ENCODE measurements at places on chromosomes 13 and 19.

DNA sequence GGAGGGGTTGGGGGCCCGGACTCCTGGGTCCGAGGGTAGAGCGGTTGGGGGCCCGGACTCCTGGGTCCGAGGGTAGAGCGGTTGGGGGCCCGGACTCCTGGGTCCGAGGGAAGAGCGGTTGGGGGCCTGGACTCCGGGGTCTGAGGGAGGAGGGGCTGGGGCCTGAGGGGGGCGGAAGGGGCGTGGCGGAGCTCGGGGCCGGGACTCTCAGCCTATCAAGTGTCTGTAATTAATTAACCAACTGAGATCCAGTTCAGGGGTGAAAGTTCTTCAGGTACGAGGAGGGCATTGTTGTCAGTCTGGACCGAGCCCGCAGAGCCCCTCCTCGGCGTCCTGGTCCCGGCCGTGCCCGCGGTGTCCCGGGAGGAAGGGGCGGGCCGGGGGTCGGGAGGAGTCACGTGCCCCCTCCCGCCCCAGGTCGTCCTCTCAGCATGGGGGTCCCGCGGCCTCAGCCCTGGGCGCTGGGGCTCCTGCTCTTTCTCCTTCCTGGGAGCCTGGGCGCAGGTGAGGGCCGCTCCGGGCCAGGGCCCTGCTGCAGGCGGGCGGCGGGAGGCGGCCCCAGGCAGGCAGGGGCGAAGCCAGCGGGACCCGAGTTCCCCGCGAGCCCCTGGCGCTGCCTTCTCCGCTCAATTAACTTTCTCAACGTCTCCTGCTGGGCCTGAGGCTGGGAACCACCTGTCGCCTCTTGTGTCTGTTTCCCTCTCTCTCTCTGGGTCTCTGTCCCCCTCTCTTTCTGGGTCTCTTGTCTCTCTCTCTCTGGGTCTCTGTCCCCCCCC, 697 bp downstream of the FCGRT start:
- no peak for DNase-seq

GRCh38 chr19:46745521-46746280, at the start of gene FKRP:
TSS of gene FKRP (plus strand) at chr19:46746057. CDS start at chr19:46755451, 9,394 bp downstream.
- no peak for DNase-seq

GRCh38 chr13:100674572-100674871, at the start of gene TMTC4:
TSS of gene TMTC4 (minus strand) at chr13:100674795. CDS start at chr13:100670362, 4,433 bp downstream.
- DNase-seq = no peak

DNA sequence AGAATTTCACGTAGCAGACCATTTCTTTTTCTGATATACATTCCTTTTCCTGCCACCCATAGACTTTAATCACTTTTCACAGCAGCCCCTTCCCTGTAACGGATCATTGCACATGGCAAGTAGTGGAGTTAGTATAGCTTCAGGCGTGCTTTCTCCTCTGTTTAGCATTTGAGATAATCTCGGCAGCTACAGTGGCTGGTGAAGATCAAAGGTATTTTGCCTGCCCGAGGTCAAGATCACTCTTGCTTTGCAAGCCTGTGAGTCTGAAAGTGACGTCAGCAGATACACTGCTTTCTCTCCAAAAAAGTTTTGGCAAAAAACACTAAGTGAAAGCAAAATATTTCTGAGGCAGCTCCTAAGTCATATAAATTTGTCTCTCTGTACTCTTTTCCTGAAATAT, 260.0 kb downstream of the NDFIP2 start:
- no peak for DNase-seq

DNA sequence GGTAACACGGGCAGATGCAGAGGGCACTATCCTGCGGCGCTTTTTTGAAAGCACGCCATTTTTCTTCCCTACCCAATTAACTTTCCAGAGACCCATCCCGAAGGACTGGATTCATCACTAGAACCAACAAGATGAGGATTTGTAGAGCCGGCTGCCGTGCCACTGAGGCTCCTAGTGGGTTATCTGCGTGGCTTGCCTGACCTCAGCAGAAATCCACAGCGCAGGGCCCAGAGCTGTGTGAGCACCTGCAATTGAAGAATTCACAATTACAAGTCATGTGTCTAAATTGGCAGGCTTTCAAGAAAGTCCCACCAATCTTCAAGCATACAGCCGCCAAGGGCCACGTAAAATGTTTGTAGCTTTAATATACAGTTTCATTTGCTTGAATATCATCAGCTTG, 75.5 kb downstream of the ALOX5AP start:
- DNase-seq = no peak

DNA sequence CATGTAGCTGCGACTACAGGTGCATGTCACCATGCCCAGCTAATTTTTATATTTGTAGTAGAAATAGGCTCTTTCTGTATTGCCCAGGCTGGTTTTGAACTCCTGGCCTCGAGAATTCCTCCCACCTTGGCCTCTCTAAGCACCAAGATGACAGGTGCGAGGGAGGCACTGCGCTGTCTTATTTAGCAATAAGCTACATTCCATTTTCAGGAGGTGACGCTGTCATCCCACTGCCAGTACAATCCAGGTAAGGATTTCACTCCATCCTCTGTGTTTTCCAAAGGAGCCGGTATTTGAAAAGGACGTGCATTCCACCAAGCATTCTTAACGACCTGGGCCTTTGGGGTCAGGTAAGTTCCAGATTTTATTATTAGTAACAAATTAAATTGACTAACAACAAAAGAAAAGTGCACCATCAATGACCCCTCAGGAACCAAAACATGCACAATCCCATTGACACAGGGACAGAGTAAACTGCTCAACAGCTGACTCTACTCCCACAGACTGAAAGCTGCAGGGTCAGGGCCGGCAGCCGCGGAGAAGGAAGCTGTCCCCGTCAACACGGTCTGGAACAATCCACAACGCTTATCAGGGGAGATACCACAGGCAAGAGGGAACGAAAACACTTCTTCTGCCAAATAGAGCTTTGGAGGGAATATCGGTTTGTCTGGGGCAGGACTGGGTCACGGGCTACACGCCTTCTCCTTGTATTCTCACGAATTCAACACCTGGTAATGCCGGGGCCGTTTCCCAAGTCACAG, 82.8 kb downstream of the INSR start:
- DNase-seq = no peak

GRCh38 chr13:63680704-63681103, 2265.1 kb upstream of the PCDH20 start:
- DNase-seq = no peak

DNA sequence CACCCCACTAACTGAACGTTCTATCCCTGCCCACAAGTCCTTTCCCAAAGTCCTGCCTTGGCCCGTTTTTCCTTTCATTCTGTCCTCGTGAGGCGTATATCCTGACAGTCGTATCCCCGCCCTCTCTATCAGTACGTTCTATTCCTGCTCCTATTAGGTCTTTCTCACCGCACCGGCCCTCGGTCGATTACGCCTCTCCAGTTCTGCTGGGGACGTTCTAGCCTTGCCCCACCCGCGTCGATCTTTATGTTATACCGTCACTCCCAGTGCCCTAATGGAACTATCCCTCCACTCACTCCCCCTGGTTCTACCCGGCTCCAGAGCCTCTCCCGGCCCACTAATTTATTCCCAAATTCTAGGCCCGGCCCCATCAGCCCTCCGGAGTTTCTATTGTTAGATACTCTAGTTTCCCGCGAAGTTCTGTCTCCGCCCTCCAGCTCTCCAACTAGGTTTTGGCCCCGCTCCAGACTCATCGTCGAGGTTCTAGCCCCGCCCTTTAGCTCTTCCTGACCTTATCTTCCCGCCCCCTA, 2.0 kb downstream of the PLAUR start:
- peak; percentile 89 for DNase-seq

GRCh38 chr19:53254411-53255341, at the start of gene ZNF677:
TSS of gene ZNF677 (minus strand) at chr19:53254873. CDS start at chr19:53251550, 3,323 bp downstream.
- no peak for DNase-seq

DNA sequence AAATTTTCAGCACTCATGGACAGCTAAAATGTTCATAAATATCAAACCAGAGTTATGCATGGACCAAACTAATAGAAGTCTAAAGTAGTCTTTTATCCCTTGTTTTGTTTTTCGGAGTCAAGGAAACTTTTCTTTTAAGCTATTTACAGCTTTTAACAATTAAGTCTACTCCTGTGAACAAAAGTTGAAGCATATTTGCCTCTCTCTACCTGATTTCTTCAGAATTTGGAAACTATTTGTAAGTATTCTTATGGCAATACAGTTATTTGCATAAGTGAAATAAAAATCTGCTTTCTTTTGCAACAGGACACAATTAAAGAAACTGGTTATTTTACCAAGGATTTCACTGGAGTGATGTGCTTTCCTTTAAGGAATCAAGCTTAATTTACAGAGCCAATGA, 47.1 kb upstream of the ANKRD10 start:
- DNase-seq = no peak
